ENCODE measurements at places on chromosomes 5 and 9.

- no peak overlapping the region for H3K4me3 ChIP-seq
- no peaks in the 10 kb centered on the region for H3K36me3 ChIP-seq
- no peaks in the 10 kb centered on the region for H3K4me1 ChIP-seq
- H3K27me3 ChIP-seq = no peaks in the 10 kb centered on the region
- H3K27ac ChIP-seq = no peak overlapping the region
- DNase-seq = no peak
Observed at GRCh38 chr5:96459313-96460121, 26.5 kb upstream of the PCSK1 start.

DNA sequence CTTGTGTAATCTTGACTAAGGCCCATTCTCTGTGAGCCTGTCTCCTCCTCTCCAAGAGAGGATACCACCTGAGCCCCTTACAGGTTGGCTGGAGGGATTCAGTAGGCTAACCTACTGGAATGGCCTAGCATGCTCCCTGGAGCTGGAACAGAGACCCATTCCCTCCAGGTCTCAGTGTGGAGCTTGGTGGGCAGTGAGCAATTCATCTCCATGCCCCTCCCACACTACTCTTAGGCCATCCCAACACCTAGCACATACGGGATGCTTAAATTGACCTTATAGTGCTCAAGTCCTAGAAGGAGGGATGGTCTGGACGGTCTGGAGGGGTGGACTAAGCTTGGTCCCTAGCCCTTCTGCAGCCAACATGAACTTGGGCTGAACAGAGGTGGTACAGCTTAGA is 75.6 kb downstream of the CRB2 start:
- no peak overlapping the region for H3K4me3 ChIP-seq
- H3K27ac ChIP-seq = no peak overlapping the region
- no peak for DNase-seq
- H3K4me1 ChIP-seq = no peaks in the 10 kb centered on the region

GRCh38 chr9:120947222-120947621 is 20.6 kb upstream of the TRAF1 start:
- no peak overlapping the region for H3K4me3 ChIP-seq
- peaks cover 30% of the 10 kb centered on the region for H3K4me1 ChIP-seq
- no peak overlapping the region for H3K27ac ChIP-seq
- H3K27me3 ChIP-seq = no peaks in the 10 kb centered on the region
- DNase-seq = no peak

DNA sequence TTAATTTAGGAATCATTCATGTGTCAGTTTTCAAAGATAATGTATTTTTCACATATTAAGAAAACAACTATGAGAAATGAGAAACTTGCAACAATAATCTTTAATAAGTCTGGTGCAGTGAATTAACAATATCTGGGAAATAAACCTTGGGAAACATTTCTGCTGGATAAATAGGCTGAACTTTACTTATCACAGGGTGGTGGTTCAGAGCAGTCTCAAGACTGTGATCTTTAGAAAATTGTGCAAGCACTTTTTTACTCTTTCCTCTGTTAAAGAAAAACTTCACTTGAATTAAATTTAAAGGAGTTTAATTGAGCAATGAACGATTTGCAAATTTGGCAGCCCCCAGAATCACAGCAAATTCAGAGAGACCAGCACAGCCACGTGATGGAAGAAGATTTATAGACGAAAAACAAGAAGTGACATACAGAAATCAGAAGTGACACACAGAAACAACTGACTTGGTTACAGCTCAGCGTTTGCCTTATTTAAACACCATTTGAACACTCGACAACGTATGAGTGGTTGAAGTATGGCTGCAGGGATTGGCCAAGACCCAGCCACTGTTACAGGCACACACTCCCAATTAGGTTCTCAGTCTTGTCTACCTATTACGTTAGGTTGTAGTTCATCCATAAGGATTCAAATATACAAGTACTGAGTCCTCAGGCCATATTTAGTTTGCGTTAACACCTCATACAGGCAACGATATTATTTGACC is 631.9 kb downstream of the SLCO4C1 start:
- H3K4me3 ChIP-seq = no peak overlapping the region
- H3K4me1 ChIP-seq = no peaks in the 10 kb centered on the region
- H3K27me3 ChIP-seq = no peaks in the 10 kb centered on the region
- H3K36me3 ChIP-seq = no peaks in the 10 kb centered on the region
- no peak for DNase-seq

DNA sequence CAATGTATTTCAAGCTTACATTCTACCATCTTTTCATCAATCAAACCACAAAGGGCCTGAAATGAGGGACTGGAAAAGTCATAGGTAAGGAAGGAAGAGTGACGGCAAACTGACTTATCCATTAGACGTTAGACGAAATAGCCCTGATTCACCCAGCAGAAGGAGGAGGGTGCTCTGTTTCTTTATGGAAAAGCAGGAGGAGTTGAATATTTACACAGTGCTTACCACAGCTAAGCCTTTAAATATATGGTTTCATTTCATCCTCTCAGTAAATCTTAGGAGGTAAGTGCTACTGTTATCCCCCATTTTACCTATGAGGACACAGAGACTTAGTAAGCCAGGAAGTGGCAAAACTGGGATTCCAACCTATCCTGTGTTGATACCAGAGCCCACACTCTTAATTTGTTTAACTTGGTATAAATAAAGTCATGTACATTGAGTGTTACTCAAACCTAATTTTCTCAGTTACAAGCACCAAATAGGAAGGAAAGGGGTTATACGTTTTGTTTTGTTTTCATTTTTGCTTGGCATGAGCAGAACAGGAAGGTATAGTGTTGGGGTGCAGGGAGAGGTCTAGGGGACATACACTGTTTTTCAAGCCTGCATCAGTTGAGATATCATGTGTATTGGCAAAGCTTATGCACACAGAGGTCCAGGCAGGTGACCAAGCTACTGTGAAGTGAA is 98.1 kb upstream of the IFNK start:
- H3K36me3 ChIP-seq = no peaks in the 10 kb centered on the region
- peaks cover 5% of the 10 kb centered on the region for H3K4me1 ChIP-seq
- H3K4me3 ChIP-seq = no peak overlapping the region
- no peak overlapping the region for H3K27ac ChIP-seq
- H3K27me3 ChIP-seq = no peaks in the 10 kb centered on the region
